ENCODE measurements at places on chromosomes 13 and 19. TPM values are rescaled to one million over a fixed set of nuclear protein-coding genes. Genes with fewer than 3 reads are reported as not detected.

Gene PLK5
- not detected for total RNA-seq

Gene CLDND2
- 2.5 TPM for total RNA-seq

Gene SIGLEC12
- total RNA-seq, result 1.1 TPM

Gene KASH5
- total RNA-seq, result not detected

Gene ARMC6
- 12.9 TPM for total RNA-seq

Gene PALM3
- total RNA-seq, result 0.50 TPM

Gene ZNF77
- total RNA-seq, result 3.5 TPM

Measured in left cardiac atrium (tissue), 4 donors.